ENCODE measurements at places on chromosomes 4 and X. TPM values are rescaled to one million over a fixed set of nuclear protein-coding genes. Genes with fewer than 3 reads are reported as not detected.

Gene SPANXN2
- not detected for total RNA-seq

Gene TACC3
- total RNA-seq = 11.0 TPM

Gene SHROOM2
- 5.7 TPM for total RNA-seq

Gene PTPN13
- total RNA-seq = 1.9 TPM

Gene SSX4B
- not detected for total RNA-seq

Gene SRPK3
- total RNA-seq = 0.09 TPM

Gene AMBN
- not detected for total RNA-seq

Gene GATA1
- not detected for total RNA-seq

Data from endothelial cell of coronary artery (primary cell).